ENCODE measurements at places on chromosomes 4 and X.

- DNase-seq = no peak
Measured at GRCh38 chr4:45741897-45742296, 382.0 kb downstream of the GABRG1 start.

DNA sequence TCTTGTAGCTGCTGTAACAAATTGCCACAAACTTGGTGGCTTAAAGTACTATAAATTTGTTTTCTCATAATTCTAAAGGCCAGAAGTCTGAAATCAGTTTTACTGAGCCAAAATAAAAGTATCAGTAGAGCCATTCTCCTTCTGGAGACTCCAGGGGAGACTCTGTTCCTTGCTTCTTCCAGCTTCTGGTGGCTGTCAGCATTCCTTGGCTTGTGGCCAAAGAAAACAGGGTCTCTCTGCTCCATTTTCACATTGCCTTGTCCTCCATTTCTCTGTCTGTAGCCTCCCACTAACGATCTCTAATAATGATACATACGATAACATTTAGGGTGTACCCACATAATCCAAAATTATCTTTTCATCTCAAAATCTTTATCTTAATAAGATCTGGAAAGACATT is 200.4 kb downstream of the MAB21L2 start:
- DNase-seq = no peak

DNA sequence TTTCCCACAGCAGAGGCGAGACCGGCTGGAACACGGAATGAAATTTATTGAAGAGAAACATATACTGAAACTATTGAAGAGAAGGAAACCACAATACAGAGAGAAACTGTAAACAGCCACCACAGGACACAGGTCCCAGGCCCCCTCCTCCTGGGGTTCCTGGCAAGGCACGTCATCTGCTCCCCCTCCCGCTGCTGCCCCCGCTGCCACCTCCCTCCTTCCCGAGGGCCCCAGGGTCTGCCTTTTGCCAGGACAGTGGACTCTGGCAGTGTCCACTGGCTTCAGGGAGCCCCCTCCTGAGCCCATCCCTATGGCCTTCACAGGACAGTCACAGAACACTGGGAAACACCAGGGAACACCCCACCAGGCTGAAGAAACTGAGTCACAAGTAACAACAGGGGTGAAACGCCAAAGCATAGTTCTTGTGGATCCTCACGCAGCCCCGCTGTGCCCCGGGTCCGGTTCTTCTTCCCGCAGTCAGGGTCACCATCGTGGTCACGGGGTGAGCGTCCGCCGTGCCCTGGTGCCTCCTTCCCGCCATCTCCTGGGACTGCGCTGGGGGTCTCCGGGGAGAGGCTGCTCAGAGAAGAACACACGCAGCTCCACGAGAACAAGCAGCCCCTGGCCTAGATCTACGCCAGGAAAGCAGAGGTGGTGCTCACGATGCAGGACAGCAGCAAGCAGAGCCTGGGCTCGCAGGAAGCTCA is 5.4 kb downstream of the PNMA6E start:
- DNase-seq = no peak

- DNase-seq = no peak
Measured at GRCh38 chr4:4455210-4455865, 68.4 kb downstream of the NSG1 start.

DNA sequence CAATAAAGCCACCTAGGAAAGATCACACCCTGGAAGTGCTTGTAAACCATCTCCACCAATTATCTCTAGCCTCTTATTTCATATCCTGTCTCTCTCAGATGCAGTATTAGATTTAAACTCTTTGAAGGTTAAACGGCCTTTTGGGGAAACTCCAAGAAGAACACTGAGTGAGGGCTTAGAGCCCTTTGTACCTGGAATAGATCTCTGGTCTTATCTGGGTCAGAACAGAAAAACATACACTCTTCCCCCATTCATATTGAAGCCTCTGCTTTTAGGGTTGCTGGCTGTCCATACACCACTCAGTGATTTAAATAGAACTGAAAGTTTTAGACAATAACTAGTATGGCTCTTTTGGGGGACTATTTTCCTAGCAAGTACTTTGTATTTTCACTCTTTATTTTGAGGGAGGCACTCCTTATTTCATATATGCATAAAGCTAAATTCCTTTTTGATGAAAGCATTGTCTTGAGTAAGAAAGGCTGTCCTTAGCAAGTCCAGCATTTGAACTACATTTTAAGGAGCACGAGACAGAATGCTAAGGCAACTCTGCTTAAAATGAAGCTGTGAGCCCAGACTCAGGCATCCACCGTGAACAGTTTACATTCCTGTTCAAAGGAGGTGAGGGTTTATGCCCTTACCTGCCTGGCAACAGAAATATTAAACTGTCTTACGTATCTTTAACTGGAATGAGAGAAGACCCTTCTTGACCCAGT is 17.4 kb downstream of the YY2 start:
- DNase-seq = no peak

DNA sequence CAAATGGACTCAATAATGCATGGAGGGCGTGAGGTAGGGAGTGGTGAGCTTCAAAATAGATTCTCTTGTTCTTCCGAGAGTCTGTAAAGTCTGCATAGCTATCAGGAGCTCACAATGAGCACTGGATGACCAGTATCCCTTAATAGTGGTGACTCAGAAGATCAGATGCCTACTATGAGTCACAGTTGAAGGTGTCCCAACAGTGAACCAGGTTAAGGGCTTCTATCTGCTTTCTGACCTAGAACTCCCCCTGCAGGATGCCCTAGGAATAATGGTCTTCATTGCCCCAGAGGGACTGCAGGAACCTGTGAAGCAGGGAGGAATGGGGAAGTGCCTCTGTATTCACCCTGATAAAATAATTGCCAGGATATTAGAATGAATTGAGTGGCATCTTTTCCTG is 22.1 kb downstream of the DGKK start:
- no peak for DNase-seq

DNA sequence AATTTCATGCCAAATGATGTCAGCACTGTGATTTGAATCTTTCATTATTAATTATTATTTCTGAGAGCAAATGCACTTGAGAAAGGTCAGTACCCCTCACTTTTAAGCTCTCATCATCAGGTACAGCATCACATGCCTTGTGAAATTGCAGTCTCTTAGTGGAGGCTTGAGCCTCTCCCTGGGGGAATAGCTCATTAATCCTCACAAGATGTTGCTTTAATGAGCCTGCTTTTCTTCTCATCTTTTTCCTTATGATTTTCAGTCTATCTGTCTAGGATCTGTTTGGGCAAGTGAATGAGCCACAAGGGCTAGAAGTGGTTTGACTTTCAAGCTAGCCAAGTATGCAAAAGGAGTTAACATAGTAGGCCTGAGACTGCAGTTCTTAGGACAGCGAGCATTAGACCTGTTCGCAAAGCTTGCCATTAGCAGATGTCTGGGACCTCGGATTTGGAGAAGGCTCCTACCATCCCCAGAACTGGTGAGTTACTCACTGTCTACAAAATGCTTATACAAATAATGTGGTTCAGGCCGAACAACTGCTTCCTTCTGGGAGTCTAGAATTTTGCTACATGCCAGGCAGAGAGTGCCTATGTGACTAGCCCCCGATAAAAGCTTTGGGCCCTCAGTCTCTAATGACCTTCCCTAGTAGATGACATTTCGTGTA is 174.5 kb downstream of the IL15 start:
- DNase-seq = no peak

- DNase-seq = no peak
Measured at GRCh38 chr4:25303578-25303977, 9.0 kb upstream of the ZCCHC4 start.

GRCh38 chr4:53591372-53591892 is at the start of gene LNX1:
LNX1 (minus strand) TSS chr4:53591486; CDS start chr4:53574002, 17,484 bp downstream.
- DNase-seq = no peak

DNA sequence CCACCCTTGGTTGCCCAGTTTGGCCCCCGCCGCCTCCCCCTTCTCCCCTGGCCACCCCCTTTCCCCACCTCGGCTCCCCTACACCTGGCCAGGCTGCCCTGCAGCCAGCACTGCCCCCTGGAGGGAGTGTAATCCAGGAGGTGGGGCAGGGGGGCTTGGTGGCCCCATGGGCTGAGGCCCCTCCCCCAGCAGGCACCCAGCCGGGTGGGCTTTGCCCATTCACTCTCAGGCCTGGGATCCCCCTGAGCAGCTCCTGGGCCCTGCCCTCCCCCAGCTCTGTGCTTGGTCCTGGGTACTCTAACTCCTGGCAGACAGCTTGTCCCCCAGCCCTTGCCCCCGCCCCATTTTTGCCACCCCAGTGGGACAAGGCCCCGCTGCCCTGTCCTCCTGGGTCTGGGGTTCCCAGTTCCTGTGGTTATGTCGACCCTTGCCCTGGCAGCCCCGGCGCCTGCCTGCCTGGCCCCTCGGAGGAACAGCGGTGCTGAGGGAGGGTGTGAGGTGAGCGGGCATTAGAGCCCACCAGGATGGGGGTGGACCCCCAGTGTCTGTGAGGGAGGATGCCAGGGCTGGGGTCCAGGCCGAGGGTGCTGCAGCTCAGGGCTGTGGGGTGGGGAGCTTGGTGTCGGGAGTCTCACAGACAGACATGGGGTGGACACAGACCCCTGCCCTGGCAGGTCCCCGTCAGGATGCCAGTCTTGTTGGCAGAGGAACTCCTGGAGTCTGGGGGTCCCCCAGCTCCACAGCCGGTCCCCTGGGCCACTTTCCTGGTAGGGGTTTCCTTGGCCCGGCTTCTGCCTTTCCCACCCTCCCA is 10.2 kb downstream of the NAT8L start:
- DNase-seq = no peak

DNA sequence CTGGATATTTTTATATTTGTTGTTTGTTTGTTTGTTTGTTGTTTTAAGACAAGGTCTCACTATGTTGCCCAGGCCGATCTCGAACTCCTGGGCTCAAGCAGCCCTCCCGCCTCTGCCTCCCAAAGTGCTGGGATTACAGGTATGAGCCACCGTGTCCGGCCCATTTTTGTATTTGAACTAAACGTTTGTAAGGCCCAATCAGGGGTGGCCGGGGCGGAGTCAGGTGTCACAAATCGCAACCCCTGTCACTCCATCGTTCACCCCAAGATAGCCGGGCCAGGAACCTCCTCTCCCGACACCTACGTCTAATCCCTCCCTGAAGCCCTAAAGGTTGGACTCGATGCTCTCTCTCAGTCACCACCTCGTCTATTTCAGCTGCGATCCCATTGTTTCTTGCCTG is 722 bp upstream of the EFHC2 start:
- no peak for DNase-seq

GRCh38 chr4:12173496-12173895 is 744.8 kb upstream of the HS3ST1 start:
- no peak for DNase-seq

DNA sequence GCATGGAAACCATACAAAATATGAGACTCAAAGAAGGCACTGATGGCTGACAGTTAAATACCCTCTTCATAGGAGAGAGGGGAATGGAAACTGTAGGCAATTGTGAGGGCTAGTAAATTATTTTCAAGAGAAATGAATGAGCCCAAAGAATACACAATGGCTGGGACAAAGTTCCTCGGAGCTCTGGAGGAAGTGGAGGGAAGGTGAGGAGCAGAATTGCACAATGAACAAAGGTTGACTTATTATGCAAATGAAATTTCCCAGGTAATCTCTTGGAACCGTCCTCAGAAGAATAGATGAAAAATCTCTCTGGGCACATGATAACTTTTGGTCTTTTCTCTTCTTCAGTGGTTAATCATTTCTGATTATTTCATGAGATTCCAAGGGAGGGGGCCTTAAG is 202.6 kb upstream of the VCX start:
- DNase-seq = no peak

GRCh38 chrX:47628982-47629381 is 748 bp downstream of the CFP start:
- no peak for DNase-seq

DNA sequence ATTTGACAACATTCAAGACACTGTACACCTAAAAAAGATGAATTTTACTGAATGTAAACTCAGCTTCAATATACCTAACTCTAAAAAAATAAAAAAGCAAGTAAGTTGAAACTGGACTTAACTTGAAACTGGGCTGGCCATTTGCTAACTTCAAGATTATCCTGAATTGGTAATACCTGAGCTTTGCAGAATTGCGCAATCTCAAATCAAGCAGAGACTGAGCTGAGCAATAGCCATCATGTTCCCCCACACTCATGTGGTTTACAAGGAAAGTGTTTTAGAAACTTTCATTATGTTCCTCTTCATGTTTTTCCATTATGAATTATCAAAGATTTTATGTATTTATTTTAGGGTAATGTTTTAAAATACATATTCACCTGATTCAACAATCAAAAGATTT is 38.7 kb downstream of the ANXA5 start:
- DNase-seq = no peak

GRCh38 chr4:41787931-41788330 is 39.4 kb upstream of the PHOX2B start:
- no peak for DNase-seq

- DNase-seq = no peak
Measured at GRCh38 chr4:39745920-39746319, 48.0 kb downstream of the UBE2K start.

DNA sequence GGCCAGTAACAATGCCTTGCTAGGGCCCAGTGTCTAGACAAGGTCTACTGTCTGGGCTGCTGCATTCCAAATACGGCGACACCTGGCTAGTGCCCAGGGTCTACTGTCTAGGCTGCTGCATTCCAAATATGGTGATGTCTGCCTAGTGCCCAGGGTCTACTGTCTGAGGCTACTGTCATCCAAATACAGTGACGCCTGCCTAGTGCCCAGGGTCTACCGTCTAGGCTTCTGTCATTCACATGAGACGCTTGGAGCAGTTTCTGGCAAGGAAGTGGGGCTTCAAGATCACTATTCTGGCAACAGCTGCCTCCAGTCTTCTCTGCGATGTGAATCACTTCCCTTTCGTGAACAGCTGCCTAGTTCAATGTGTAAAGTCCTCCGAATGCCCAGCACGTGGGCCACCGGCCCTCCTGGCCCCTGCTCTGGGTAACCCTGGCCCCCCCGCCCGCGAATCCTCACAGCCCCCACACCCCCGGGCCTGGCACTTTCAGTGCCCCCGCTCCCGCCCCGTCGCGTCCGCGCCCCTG is 12.7 kb downstream of the ACOX3 start:
- DNase-seq = no peak

DNA sequence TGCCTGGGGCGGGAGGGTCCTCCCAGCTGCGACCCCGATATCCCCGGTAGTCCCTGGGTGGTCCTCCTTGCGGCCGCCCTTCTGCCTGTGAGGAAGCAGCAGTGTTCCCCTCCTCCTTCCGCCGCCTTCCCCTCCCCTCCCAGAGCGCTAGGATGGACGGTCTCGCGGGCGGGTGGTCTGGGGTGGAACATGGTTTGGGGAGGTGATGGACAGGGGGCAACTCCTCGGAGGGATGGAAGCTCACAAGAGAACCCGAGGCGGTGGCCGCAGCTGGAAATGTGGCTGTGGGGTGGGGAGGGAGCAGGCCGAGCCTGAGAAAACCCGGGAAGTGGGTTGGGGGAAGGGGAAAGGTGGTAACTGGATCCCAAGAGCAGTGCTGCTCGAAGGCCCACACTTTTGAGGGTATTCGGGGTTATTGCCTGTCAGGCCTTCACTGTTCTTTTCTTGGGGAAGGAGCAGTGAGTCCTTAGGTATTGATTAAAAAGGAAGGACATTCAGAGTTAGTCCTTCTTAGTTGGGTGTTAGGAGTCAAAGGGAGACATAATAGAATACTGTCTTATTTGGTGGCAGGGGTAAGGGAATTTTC is 581 bp downstream of the UBE2K start:
- DNase-seq = no peak
